ENCODE measurements at places on chromosomes 4 and X.

DNA sequence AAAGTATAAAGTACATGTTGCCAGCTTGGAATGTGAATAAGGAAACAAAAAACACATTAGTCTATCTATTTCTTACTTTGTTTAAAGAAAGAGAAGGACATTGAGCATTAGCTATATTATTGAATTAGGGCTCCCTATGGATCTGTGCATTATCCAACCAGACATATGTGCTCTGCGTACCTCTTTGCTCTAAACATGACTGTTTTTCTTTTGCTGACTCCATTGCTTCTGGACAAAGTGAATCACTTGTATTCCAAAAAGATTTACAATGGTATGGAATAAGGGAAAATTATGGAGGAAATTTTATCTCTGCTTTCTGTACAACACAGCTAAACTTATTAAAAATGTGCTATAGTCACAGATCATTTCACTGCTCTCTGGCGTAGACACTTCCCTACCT lies 727.8 kb upstream of the LCORL start:
- DNase-seq = no peak

GRCh38 chrX:46959985-46960700 lies 47.9 kb downstream of the JADE3 start:
- DNase-seq = no peak

- DNase-seq = no peak
Measured at GRCh38 chr4:114558446-114559020, 40.1 kb upstream of the UGT8 start.

- no peak for DNase-seq
Measured at GRCh38 chrX:34426334-34426733, 230.8 kb downstream of the TMEM47 start.

- no peak for DNase-seq
Measured at GRCh38 chr4:121749225-121749624, 15.7 kb downstream of the SMIM43 start.

- DNase-seq = no peak
Measured at GRCh38 chr4:168096407-168096784, 4.1 kb downstream of the ANXA10 start.

GRCh38 chr4:25879587-25879986 lies 16.8 kb upstream of the SEL1L3 start:
- no peak for DNase-seq

DNA sequence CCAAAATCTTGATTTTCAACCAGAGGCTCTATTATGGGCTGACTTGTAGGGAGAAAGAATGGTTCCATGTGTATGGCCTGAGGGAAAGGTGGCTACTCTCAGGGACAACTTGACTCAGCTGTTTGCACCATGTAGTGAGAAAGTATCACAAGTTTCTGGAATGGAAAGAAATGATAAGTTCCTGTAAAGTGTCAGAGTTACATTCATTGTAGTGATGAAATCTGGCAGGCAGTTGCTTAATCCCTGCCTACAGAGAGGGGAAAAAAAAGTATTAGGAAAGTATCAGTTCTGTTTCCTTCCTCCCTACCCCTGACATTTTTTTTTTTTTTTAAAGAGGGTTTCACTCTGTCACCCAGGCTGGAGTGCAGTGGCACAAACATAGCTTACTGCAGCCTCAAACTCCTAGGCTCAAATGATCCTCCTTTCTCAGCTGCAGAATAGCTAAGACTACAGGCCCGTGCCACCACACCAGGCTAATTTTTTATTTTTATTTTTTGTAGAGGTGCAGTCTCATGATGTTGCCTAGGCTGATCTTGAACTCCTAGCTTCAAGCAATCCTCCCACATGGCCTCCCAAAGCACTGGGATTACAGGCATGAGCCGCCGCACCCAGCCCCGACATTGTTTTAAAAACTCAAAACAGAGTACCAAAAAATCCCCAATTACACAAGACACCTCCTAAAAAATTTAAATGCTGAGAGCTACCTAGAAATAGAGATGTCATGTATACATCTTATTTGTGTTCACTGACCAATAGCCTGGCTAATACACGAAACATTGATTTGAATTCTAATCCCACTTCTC lies 4.8 kb upstream of the FBXL5 start:
- DNase-seq = no peak

GRCh38 chr4:12416755-12417154 lies 988.1 kb upstream of the HS3ST1 start:
- no peak for DNase-seq

DNA sequence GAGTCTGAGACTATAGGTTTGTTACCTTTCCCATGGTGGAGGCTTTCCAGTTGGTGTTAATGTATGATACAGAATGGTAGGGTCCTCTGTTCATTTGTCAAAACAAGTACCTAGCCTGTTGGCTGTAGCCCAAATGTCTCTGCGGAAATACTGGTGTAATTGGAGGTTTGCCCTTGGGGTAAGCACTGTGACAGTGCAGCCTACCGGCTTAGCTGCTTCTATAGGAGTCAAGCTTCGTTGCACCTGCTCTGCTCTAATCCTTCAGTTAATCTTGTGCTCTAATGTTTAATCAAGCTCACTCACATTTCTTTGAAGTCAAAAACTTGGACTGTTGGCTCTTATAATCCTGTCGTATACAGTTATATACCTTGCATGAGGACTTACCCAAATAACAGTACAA lies 203.4 kb downstream of the CCNG2 start:
- no peak for DNase-seq

GRCh38 chrX:137387646-137388045 lies 178.3 kb upstream of the ZIC3 start:
- no peak for DNase-seq

DNA sequence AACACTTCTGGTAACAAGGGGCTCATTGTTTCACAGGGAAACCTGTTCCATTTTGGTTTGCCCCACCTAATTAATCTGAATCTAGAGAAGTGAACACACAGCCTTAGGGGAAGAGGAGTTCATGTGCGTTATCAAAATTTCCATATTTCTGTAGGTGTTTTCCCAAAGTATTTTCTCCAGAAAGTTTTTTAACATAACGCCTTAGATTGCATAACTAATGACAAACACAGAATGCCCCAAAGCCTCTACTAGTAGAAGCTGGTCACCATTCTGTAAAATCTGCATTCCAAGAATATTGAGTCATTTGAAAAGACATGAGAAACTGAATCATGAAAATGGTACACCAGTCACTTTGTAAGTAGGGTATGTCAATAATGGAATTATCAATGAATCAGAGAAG lies 41.1 kb downstream of the IL13RA2 start:
- DNase-seq = peak; percentile 0

DNA sequence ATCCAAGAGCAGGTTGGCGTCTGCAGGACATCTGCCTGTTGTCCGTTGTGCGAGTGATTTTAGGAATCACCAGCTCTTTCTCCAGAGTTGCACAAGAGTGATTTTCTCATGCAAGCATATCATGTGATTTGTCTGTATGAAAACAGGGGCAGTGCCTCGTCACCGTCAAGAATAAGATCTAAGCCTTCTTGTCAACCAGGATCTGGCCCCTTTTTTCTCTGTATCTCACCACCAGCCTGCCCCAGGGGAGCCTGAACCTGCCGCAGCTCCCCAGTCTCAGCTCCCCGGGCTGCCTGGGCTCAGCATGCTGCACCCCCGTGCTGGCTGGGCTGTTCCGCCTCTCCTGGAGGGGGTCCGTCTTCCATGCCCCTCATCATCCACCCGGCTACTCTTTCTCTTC lies 90.5 kb downstream of the STOX2 start:
- DNase-seq = no peak

DNA sequence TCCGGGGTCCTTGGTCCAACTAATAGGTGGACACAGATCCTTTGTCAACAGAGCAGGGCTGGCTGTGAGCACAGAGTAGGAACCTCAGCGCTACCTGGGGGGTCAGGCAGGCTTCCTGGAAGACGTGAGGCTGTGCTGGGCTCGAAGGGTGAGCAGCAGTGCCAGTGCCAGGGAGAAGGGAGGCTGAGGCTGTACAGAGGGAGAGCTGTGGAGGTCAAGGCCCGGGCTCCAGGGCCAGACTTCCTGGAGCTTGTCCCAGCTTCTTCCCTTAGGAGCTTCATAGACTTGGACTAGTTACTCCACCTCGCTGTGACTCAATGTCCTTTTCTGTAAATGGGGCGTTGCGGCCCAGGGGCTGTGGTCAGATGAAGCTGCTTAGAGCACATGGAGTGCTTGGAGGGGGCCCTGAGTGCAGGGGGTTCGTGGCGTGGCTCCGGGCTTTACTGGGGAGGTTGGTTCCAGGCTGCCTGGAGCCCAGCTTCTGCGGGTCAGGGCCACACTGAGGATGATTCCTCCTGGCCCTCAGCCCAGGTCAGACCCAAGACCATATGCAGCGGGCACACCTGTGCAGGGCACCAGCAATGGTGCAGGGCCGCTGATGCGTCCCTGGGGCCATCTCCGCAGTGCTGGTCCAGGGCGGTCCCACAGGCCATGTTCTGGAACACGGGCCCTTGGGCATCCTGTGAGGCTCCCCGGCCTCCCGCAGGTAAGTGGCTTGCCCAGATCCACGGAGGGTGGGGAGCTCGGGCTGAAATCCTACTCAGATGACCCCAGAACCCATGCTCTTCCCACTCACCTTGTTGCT lies 98.1 kb downstream of the DCTD start:
- DNase-seq = no peak

All from amniotic stem cell (primary cell).